ENCODE measurements at places on chromosomes 7 and 10.

DNA sequence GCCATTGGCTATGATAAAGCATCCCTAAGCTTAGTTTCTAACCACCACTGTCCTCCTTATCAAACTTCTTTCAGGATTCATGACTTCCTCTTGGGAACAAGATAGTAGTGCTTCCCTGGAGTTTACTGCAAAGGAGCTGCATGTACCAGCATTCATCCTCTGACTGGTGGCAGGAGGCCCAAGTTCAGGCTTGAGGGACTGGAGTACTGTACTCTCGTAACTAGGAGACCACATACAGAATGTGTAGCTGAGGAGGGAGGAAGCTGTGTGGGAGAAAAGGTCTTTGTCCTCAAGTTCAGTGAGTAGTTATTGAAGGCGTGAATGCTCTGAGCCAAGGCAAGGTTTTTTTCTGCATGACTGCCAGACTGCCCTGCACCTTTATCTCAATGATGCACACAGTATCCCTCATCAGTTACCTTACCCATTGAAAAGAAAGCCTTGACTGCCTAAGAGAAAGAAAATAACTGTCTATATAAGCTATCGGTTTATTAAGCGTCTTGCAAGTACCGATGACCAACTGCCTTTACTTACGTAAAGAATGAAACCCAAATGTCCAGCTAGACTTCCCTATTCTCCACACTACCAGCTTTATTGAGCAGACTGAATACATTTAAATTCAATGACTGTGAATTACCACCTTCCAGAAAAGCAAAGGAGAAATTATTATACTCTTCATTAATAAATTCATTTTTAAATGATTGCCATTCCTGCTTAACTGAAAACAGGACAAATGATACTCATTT, 12.8 kb downstream of the SCRN1 start:
- no peak for DNase-seq

GRCh38 chr7:28685644-28686417, 272.3 kb downstream of the TRIL start:
- DNase-seq, result no peak

GRCh38 chr7:87878208-87878735, 2.0 kb downstream of the DBF4 start:
- no peak for DNase-seq

DNA sequence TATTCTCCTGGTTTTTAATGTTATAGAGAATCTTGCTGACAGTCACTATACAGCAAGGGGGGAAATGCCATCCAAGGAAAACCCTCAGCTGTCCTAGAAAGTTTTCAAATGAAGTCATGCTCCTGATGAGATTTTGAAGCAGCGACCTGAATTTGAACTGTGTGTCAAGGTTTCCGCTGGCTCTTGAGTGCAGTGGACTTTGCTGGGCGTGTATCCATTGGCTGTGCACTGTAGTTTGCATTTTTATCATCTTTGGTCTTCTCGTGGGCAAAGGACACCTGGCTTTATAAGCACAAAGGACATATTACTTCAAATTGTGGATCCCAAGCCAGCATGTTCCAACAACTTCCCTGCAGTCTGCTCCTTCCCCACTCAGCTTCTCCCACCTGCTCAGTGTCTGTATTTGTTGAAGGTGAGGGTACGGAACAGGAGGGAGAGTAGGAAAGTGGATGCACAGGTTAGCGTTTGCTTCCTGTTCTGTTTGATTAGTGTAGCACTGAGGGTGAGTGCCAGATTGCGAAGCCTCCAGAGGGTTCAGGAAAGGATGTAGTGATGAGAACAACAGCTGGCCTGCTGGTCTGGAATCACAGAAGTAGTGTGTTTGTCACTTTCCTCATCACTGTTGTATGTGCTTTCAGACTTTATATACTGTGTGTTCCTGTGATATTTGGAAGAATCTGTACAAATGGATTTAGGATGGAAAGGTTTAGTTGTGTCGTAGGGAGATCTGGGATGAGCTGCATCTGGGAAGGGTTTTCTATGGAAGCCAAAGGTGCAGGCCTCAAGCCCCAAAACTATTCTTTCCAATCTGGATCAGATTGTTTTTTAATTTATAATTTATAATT, 204.8 kb downstream of the BMPER start:
- DNase-seq, result no peak

- DNase-seq, result no peak
Measured at GRCh38 chr10:21746118-21746517, 212.1 kb downstream of the MLLT10 start.

DNA sequence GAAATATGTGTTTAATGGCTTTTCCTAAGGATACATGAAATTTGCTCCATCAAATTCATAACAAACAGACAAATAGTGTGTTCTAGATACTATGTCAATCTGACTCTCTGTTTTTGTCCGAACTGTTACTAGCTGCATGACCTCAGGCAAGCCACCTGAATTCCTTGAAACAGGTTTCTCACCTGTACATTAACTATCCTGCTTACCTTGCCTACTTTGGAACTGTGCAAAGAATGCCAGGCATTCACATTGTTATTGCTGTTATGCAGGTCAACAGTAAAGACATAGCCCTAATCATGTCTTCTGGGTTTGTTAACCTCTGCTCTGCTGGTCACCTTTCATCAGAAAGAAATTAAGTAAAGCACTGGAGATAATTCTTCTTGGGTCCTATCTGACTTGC, 1283.9 kb upstream of the CELF2 start:
- no peak for DNase-seq

DNA sequence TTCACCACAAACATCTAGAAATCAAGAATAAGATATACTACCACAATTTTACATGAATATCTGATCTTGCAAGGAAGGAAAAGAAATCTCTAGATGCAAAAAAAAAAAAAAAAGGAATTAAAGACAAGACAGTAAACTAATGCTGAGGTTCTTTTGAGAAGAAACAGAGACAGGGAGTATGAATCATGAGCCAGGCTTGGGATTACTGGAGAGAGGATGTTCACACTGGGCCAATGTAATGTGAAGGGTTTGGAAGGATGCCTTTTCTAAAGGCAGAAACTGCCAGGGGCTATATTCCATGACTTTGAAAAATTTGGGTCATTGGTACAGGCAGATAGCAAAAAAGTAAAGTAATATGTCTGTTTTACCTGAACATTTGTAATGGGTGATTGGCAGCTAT, 573.0 kb upstream of the IGFBP3 start:
- DNase-seq, result no peak

DNA sequence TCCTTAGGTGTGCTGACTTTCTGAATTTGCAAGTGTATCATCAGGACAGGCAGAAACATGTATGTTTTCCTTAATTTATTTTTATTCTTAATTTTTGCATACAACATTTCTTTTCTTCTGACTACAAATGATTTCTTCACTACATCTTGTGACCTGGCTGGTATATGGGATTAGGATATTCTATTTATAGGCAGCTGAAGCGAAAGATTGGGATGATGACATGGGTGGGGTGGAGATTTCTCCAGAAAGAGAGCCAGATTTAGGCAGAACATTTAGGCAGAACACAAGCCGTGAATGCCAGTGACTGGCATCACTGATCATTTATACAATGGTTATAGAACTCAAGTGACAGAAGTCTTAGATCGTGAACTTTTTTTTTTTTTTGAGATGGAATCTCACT, 256.7 kb downstream of the KLF6 start:
- DNase-seq, result no peak

- DNase-seq, result no peak
Measured at GRCh38 chr10:63542835-63543575, 21.8 kb downstream of the REEP3 start.

- no peak for DNase-seq
Measured at GRCh38 chr10:11921800-11922392, 98.7 kb downstream of the PROSER2 start.

DNA sequence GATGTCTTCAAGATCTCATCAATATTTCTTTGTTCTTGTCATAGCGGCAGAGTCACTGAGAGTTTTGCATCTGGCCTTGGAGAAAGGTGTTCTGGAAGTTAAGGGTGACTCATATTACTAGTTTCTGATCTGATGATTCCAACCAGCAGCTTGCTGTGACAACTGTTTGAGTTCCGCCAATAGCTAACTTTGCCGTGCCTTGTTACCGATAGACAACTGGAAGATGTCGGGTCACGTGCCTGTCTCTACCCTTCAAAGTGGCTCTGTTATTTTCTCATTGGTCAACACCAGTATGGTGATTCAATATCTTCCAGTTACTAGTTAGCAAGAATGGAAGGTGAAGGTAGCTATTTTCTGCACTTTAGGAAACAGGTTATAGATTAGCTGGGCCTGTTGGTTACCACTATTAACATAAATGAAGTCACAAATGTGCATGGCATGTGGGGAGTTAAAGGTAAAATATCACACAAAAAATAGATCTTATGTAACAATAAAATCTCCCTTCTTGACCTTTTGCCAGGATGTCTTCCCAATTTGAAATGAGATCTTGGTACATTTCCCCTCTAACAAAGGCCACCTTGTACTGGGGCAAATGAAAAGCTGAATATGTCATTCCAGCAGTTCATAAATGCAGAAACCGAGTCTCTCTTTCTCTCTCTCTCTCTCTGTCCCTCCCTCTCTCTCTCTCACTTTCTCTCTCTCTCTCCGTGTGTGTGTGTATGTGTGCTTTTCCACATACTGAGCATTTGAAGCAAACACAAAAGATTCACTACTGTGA, 2.6 kb upstream of the MGAM2 start:
- no peak for DNase-seq

DNA sequence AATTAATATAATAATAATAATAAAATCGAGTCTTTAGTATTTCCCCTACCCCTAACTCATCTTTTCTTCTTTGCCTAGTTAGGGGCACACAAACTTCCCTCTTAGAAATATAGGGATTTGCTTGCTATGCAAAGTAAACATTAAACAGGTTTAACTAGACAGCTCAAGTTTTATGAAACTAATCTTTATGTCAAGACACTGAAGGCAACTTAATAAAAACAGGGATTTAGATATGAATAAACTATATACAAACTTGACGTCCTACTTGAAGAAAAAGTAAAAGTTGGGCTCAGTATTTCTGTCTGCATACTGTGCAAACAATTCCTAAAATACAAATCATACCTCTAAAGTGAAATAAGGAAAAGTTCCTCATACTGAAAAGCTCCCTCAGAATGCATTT, 52.1 kb upstream of the CAV2 start:
- no peak for DNase-seq

DNA sequence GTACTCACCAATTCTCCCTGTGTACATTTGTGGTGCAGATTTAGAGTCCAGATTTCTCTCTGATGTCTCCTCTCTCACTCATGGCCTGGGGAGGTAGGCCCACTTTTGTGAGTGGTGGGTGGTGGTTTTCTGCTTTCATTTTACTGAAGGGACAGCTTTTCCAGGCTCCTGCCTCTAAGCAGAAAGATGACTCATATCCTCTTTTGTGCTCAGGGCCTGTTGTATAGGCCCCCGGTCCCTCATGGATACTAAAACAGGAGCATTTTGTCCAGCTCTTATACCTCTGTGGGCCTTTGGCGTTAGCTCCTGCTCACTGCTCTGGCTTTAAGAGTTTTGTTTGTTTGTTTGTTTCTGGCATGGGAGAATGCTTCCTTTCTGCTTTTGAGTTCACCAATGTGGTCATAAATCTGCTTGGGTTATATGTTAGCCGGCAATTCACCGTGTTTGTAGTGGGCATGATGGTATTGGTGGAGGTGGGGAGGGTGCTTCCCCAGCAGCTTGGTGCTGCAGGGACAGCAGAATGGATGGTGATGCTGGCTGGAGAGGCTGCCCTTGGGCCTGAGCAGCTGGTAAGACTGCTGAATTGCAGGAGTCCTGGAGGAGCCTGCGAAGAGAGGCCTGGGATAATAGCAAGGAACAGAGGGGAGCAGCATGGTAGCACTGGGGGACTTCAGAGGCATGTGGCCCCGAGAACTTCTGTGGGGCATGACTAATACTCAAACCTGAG, 468.7 kb downstream of the RPS24 start:
- DNase-seq, result no peak

DNA sequence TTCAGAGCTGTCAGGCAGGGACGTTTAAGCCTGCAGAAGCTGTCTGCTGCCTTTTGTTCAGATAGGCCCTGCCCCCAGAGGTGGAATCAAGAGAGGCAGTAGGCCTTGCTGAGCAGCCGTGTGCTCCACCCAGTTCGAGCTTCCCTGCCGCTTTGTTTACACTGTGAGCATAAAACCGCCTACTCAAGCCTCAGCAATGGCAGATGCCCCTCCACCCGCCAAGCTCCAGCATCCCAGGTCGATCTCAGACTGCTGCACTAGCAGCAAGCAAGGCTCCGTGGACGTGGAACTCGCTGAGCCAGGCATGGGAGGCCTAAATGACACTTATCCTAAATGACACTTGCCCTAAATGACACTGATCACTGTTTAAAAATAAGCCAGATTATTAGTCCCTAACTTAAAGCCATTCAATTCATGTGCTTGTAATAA, 6.8 kb upstream of the ASB15 start:
- no peak for DNase-seq

DNA sequence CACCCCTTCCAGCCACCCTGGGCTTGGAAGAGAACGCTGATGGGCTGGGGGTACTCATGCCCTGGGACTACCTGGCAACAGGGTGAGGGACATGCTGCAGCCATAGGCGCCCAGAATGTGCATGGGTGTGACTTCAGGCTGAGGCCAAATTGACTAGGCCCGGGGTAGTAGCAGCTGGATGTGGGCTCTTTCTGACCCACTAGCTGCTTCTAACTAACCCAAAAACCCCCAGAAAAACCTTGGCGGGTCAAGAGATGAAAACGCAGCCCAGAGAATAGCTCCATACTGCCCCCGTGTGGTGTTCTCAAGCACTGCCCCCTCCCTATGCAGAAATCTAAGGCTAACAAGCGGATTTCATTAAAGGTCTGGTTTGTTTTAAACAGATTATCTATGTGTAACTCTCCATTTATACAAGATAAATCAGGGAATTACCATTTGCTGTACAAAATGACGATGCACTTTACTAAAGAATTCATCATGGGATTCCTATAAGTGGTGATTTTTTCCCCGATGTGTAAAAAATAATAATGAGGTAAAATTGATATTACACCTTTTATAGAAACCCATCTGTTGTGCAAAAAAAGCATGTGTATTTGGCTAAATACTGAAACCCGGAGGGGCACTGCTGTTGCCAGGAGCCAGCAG, 4.2 kb downstream of the SMARCD3 start:
- DNase-seq, result peak; percentile 73

GRCh38 chr10:74816824-74817498, 9.4 kb upstream of the KAT6B start:
- DNase-seq, result no peak

DNA sequence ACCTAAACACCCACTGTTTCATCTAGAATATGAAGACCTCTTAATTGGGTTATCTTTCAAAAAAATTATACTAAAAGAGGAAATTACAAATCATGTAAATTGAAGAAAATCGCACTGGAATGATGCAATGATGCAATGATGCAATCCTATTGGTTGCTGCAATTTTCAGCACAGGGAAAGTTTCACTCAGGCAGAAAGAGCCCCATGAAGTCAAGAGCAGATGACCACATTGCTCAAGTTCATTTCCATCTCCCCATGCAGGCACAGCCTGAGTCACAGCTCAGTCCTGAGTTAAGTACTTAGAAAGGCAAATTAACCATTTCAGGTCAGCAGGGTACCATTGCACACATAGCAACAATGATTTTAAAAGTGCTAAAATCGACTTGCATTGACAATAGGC, 180.3 kb upstream of the MYO3A start:
- DNase-seq, result no peak

- DNase-seq, result peak; percentile 100
Measured at GRCh38 chr7:152463709-152464311, 28.0 kb upstream of the KMT2C start.

- no peak for DNase-seq
Measured at GRCh38 chr10:13399236-13399635, 51.1 kb upstream of the SEPHS1 start.
